ENCODE measurements at places on chromosomes 3 and 15.

GRCh38 chr15:72161361-72162132, 36.0 kb downstream of the GRAMD2A start:
- DNase-seq, result no peak

GRCh38 chr15:51076524-51077220, 18.0 kb downstream of the TNFAIP8L3 start:
- DNase-seq, result no peak

GRCh38 chr15:63678393-63678792, 81.2 kb downstream of the FBXL22 start:
- DNase-seq, result no peak

- no peak for DNase-seq
Observed at GRCh38 chr3:7953449-7954014, 548.1 kb upstream of the LMCD1 start.

DNA sequence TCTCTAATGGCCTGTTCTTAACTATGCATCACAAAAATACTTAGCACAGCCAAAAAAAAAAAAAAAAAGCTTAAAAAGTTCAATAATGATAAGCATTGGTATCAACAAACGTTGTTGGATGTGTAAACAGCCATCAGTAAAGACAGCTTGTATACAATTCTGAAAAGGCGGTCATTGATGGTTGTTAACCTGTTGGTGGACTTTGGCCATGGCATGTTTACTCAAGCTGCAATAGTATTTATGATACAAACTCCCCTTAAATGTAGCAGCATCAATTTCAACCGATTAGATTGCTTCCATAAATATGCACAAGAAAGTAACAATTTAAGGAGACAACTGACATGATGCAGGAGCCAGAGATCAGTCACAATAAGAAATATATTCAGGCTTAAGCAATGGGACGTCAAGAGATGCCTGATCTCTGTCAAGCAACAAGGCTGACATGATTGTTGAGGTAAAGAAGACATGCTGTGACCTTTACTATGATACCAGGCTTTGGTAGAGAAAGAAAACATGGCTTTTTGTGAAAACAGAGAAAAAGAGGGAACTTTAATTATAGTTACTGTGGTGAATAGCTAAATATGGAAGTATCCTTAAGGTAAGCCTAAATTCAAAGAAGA, 14.2 kb upstream of the SLC7A14 start:
- DNase-seq, result no peak

DNA sequence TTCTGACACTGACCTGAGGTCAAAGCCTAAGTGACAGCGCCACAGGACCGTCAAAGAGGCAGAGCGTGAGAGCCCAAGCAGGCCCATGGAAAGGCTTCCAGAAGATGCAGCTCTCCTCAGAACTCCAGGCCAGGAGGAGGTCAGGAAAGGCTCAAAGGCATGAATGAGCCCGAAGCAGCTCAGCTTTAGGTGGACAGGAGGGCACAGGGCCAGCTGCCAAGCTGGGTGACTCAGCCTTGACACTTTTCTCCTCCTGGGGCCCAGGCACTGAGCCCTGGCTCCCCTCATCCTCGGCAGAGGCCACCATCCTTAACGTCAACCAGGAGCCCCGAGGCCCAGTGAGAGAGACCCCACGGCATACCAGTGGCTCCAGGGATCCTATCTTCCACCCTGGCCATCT, 62.9 kb downstream of the ADCY5 start:
- no peak for DNase-seq

DNA sequence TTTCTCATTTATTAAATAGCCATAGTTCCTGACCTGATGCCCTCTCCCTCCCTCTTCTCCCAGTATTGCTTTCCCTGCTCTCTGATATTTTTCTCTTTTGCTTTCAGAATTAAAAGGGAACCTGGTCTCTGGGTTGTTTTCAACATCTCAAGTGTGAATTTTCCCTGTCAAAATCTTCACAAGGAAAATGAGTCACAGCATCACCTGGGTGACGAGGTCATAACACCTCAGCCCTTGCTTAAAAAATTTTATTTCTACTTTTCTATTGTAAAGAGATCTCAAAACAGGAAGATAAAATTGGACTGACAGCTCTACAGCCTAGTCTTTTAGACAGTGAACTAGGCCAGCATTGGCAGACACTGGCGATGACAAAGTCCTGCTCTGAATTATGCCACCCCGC, 40.1 kb downstream of the GAP43 start:
- no peak for DNase-seq

GRCh38 chr3:127439621-127440020, 150.9 kb downstream of the TPRA1 start:
- DNase-seq, result no peak

GRCh38 chr15:50783411-50783810, 17.9 kb upstream of the SPPL2A start:
- no peak for DNase-seq

GRCh38 chr3:194857469-194858113, 171.9 kb downstream of the FAM43A start:
- DNase-seq, result no peak

DNA sequence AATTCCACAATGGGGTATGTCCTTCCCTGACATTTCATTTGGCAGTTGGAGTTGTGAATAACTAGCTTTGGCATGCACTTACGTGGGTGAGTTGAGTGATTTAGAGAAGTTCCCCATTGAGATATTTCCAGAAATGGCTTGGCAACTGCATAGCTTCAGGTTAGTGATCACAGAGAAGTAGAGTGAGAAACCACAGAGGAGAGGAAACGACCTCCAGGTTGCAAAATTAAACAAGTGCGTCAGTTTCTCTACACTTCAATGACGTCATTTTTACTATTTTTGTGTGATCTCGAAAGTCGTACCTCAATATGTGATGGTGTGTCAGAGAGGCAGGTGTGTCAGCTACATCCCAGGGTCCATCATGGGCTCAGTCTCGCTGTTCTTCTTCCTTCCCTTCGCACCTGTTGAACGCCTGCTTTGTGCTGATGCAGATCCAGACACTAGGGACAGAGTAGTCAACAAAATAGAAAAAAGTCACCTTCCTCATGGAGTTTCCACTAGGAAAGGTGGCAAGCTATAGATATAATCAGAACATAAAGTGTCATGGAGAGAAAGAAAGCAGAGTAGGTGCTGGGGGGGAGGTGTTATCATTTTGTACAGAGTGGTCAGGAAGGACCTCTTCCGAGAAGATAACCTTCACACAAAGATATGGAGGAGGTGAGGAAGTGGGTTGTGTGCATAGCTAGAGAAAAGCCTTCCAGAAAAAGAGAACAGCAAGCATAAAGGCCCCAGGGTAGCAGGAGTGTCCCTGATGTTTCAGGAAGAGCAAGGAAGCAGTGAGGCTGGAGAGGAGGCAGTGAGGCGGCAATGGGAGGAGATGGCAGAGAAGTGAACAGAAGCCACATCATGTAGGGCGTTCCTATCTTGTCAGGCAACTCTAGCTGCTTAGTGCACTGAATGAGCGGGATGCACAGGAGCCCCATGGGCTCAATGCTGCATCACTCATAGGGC, 75.6 kb downstream of the MCTP2 start:
- no peak for DNase-seq

DNA sequence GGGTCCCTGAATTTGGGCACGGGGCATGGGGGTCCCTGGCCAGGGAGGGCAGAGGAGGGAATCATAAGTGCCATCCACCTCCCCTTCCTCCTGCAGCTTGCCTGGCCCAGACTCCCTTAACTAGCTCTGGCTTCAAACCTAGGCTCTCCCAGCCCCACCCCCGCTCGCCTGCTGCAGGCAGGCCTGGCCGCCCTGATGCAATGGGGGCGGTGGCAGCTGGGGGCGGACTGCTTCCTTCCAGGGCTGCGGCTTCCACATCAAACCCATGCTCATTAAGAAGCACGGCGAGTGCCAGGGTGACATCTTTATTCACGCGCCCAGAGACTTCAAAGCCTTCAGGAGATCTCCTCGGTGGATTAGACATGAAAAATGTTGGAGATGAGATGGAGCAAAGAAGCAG, 123.1 kb downstream of the TPRA1 start:
- no peak for DNase-seq

GRCh38 chr3:195709676-195710085, 11.1 kb upstream of the MUC20 start:
- DNase-seq, result no peak

GRCh38 chr15:95742836-95743235, 587.7 kb upstream of the NR2F2 start:
- DNase-seq, result no peak

- no peak for DNase-seq
Observed at GRCh38 chr15:94312946-94313345, 81.6 kb downstream of the MCTP2 start.

- DNase-seq, result no peak
Observed at GRCh38 chr3:69646287-69647067, 92.8 kb upstream of the MITF start.

All from left renal pelvis (tissue), 4 donors.